Effector memory CD4-positive, alpha-beta T cell (primary cell): ENCODE measurements at places on chromosomes 4 and X.

DNA sequence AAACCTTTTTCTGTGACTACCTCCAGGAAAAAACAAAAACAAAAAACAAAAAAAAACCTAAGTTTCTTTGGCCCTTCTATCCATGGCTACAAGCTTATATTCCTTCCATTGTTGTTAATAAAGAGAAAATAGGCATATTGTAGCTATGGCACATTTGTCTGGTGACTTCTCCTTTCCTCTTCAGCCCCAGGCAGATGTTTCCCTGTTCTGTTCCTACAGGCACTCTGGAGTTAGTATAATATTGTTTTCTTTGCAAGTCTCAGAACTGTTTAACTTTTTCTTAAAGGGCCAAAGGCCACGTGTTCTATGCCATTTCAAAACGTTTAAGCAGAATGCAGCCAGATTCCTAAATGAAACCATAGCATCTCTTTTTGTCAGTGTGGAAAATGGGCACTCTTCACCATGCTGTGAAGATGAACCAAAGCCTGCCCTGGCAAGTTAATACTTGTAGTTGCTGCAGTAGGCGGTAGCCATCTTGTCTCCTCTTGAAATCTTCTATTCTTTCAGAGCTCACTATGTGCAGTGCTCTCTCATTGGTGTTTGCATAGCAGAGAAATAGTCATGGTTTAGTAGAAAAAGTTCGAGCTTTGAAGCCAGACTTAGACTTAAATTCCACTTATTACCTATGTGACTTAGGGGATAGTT is 44.8 kb upstream of the MTMR1 start:
- no peak for DNase-seq

- no peak for DNase-seq
These were observed 30.5 kb downstream of the F11 start for GRCh38 chr4:186296481-186296880.

DNA sequence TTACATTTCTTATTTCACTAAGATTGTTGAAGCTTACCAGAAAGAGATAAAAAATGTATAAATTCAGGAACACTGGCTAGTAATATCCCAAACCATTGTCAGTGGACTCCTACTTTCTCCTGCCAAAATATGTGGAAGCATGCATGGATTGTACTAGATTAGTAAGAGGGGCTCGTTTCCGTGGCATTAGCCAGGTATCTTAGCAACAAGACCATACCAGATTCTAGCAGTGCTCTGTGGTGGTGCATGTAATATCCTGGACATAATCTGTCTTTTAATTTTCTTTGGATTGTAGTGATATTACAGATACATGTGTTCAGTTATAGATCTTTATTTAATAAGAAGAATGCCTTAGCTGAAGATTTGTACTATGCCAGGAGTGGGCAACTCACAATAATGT is 371.9 kb upstream of the PITX2 start:
- no peak for DNase-seq

- DNase-seq, result no peak
These were observed 45.8 kb downstream of the CENPE start for GRCh38 chr4:103152381-103152780.

- DNase-seq, result no peak
These were observed 128.9 kb downstream of the REELD1 start for GRCh38 chr4:146343199-146343598.

DNA sequence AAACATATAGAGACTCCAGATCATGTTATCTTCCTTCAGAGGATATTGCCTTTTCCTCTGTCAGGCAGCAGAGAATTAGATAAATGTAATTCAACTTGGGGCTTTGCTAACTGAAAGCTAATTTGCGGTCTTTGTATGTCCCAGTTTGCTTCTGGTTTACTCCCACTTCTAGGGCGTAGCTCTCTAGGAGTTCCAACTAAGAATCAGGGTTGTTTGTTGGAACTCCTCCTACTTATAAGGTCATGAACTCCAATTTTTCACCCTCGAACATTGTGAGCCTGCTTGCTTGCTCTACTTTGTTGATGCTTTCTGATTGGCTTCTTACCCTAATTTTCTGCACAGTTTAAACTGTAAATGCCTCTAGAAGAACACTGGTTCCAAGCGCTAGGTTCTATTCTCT is 66.1 kb downstream of the FMR1NB start:
- DNase-seq, result no peak

GRCh38 chr4:176084769-176085168 is 19.1 kb downstream of the WDR17 start:
- DNase-seq, result no peak

DNA sequence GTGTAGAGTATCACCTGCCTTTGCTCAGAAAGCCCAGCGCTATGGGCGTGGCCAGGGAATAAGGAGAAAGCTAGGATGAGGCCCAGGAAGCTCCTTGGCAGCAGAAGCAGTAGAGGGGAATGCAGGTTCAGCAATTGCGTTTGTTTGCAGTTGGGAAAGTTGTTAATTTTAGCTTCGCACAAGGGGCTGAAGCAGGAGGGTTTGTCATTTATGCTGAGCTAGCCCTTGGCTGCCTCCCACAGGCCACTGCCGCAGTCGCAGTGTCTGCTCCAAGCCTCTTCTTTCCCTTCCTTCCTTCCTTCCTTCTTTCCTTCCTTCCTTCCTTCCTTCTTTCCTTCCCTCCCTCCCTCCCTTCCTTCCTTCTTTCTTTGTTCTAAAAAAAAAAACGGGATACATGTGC is 21.5 kb downstream of the FRMPD3 start:
- no peak for DNase-seq

DNA sequence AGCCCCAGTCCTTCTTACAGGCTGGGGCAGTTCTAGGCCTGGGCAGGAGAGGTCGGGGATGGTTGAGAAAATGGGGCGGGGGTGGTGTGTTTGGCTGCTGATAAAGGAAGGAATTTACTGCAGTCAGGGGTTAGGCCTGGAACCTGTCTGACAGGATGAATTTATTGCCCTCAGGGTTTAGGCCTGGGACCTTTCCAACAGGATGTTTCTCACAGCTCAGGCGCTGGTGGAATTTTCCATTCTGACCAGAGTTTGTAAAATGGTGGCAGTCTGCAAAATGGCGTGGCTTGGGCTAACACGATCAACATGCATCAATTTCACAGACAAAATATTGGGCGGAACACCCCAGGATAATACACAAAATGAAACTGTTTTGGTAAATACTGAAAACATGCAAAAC is 83.5 kb upstream of the SPIN4 start:
- DNase-seq, result no peak

DNA sequence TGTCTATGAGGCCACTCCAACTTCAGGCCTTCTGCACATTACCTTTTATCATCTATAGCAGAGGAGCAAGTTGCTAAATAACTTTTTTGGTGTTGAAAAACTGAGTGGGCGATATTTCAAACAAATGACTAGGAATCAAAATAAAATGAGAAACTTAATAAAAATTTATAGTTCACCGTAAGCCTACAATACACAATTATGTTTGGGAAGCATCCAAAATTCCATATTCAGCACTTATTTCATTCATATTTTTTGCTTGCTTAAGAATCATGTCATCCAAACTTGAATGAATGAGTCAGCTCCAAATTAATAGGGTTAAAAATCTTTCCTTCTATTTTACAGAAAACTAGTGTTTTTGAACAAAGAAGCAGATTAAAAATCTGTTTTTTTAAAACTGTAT is 119.1 kb downstream of the SH3RF1 start:
- DNase-seq, result no peak

- no peak for DNase-seq
These were observed 38.2 kb downstream of the HPGDS start for GRCh38 chr4:94304365-94304971.

- DNase-seq, result peak; percentile 62
These were observed 27.5 kb upstream of the HTRA3 start for GRCh38 chr4:8241895-8242696.

DNA sequence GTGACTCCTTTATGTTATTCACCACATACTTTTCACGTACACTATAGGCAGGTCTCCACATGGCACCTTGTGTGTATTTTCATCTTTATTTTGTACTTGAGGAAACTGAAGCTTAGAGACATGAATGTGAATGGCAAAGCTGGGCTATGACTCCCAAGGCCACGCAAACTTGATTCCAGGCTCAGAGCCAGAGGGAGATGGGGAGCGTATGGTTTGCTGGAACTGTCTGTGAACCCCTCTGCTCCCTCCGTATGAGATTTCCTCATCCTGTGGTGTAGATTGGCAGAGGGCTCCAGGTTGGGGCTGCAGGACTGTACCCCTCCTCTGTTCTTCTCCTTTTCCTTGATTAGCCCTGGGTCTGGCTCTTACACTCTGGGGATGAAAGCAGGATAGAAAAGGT is 16.1 kb upstream of the STARD8 start:
- DNase-seq, result no peak

GRCh38 chr4:46506876-46507275 is 116.9 kb upstream of the GABRA2 start:
- DNase-seq, result no peak
